ENCODE measurements at places on chromosomes 5 and 9.

DNA sequence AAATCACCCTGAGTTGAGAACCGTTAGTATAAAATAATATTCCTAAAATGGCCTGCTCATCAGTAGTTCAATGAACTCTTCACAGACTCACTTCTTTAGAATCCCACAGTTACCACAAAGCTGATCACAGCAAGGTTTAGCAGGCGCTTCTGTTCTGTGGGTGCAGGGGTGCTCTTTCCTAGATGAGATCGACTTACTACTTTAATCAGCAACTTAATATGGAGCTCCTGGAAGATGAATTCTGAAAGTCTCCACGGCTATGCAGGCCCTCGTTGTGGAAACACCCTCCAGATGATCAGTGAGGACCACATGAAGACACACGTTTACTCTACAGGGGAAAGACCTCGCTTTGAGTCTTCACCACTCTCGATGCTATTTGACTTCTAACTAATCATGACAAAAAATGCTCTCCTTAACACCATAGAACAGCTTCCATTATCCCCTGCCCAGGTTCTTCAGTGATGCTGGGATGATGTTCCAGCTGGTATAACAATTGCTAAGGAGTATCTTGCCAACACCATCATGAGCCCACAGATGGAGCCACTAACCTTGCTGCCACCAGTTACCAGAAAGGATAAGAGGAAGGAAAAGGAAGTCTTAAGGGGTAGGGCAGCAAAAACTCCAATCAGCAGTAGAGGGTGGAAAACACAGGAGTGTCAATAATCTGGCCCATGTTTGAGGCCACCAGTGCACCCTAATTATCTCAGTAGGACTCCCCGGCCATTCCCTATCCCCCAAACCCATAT is 17.9 kb upstream of the GPX8 start:
- DNase-seq: no peak

DNA sequence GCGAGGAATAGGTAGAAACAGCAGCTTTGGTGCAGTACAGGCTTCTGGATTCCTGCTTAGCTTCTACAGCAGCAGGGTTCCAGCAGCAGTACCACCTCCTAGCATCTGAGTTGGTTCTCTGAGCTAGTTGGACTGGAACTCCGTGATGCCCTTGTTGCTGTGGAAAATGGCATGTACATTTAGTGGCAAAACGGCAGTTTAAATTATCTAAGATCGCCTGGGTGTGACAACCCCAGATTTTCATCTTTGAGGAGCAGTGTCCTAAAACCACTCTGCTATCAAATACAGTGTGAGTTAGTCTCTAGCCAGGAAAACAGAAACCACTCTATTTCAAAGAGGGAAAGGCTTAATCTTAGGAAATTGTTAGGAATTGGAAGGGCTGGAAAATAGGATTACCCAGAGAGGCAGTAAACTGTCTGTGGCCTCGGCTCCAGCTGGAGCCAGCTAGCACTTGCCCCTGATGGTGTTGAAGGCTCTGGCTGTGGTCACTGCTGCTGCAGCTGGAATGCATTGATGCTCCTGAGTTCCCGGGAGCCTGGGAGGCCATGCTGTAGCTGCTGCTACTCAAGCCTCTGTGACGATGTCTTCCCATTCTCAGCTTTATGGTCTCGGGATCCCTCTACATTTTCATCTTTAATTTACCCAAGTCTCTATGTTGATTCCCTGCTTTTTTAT is 29.4 kb downstream of the RAD23B start:
- no peak for DNase-seq

- DNase-seq: no peak
These were observed 148.0 kb downstream of the FGF1 start for GRCh38 chr5:142537938-142538337.

DNA sequence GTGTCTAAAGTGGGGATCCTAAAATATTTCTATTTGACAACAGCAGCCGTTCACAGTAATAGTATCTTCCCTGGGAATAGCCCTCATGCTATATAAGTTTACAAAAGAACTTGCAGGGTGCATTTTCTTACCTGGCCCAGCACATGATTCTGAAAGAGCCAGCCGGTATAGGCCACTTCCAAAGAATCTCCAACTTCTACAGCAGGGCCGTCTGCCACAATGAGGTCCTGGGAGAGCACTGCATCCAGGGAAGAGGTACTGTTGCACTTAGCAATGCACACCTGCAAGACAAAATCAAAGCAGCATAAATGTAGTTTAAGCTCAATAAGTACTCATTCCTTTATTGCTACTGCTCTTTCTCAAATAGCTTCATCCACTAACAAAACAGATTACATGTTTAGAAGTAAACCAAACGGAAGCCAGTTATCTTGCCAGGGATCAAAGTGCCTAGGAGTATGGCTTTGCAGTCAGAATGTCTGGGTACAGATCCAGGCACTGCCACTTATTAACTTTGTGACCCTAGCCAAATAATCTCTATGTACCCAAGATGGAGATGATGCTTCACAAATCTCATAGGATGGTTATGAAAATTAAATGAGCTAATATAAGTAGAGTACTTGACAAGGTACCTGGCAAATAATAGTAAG is 21.3 kb downstream of the FKBP15 start:
- no peak for DNase-seq

GRCh38 chr9:82535432-82535998 is 527.4 kb downstream of the RASEF start:
- no peak for DNase-seq

DNA sequence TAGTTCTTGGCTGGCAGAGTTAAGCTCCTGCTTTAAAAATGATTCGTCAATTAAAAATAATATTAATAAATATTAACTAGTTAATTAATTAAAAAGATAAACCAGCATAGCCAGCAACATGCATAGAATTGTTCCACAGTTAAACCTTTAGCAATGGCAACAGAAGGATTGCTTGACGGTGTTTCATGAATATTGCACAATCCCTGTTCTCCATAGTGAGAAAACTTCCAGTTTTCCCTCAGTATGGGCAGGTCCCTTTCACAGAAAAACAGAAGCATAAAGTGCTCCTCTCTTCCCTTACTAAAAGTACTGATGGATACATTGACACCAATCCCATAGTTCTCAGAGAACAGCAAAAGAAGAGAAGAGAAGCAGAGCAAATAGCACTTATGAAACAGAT is 71.4 kb upstream of the CAST start:
- no peak for DNase-seq

GRCh38 chr5:37071901-37072581 is 177.1 kb downstream of the CPLANE1 start:
- no peak for DNase-seq

GRCh38 chr5:132205385-132206125 is 22.1 kb downstream of the P4HA2 start:
- DNase-seq: no peak

DNA sequence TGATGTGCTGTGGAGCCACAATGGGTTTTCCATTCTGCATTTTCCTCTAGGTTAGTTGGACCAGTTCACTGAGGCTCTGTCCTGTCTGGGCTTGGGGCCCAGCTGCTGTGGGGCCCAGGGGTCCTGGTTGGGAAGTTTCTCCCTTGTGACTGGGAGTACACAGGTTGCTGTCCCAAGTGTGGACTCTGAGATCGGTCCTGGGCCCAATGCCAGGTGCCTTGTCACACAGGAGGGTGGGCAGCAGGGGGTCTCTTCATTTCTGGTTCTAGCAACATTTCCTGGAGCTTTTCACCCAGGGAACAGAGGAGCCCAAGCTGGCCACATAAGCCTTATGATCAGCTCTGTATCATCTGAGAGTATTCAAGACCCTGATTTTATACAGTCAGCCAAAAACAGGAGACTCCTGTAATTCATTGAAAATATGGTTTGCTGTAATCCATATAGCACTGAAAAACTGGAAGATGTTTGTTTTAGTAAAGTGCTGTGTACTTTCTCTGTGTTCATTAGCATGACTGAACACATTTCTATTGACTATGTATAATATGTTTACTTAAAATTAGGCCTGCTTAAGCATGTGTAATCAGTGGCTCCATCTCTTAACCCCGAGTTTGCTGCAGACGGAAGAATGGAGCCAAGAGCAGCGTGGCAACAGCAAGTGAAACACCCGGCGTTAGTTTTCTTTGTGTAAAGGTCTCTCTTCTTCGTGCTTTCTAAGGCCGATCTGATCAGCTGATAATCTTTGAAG is 62.5 kb downstream of the MVB12B start:
- DNase-seq: no peak

- no peak for DNase-seq
These were observed 41.3 kb downstream of the EFCAB9 start for GRCh38 chr5:172235132-172235780.
